Amniotic stem cell (primary cell): ENCODE measurements at places on chromosomes 1 and 21.

DNA sequence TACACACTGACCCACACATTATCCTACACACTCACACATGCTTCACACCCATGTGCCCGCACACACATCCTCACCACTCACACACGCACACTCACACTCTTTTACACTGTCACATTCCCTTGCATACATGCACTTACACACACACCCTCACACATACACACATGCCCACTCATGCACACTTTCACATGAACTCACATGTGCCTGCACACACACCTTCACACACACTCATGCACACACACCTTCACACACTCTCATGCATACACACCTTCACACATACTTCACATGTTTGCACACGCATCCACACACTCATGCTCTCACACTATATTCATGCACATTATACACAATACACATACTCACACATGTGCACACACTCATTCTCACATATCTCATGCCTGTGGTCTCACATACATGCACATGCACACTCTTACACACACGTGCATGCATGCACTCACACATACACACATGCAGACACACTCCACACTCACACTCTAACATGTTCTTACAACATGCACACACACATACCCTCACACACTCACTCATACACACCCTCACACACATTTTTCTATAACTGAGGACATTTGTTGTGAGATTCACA, 42.3 kb downstream of the RXRG start:
- DNase-seq = no peak

GRCh38 chr1:111139324-111139955, 453 bp downstream of the DRAM2 start:
- DNase-seq = no peak

DNA sequence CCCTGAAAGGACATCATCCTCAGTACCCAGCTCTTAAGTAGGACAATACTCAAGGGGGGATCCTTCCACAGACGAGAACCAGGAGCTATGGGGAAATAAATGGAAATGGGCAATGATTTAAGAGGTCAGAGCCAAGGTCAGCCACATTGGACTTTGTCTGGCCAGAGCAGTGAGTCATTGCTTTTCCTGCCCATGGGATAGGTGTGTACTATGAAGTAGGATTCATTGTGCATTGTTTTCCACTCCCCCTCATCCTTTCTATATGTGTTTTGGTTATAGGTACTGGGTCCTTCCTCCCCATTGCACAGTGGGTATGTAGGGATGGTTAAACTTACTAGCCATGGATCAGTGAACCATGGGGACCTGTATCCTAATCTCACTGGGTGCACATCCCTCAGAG, 328.9 kb upstream of the USP25 start:
- DNase-seq = no peak

- DNase-seq = no peak
Measured at GRCh38 chr1:162236201-162236600, 140.5 kb downstream of the SPATA46 start.

DNA sequence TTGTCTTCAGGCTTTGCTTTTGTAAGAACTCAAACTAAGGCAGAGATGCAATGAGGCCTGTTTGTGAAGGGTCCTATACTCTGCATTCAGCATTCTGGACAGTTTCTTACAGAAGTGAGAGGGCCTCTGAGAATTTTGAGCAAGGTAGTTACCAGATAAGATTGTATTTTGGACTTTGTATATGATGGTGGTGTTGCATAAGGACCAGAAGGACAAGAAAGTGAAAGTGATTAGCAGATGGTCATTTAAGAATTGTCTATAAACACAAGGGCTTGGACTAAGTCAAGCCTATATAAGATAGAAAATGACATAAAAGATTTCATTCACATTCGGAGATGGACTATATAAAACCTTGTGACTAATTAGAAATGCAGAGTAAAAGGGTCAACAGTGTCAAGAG, 537.0 kb downstream of the PTBP2 start:
- no peak for DNase-seq

DNA sequence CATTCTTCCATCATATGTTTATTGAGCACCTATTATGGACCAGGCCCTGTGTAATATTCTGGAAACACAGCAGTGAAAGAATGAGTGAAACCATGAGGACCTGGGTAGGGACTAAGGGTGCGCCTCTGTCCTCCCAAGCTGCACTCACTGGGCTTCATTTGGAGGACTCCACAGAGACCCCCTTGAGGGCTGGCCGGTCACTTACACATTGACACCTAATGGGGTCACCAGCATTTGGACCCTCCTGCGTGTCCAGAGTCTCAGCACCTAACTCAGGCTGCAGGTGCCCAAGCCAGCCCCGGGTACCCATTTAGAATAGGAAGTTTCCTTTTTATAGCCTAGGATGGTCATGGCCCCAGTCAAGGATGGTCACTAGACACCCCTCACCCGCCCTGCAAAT, 2.8 kb upstream of the FNDC5 start:
- no peak for DNase-seq

GRCh38 chr1:114342376-114342775, 168.6 kb downstream of the TRIM33 start:
- DNase-seq = no peak

GRCh38 chr1:16367968-16368890, 1.2 kb downstream of the SZRD1 start:
- DNase-seq = no peak

GRCh38 chr1:207904391-207904790, 6.5 kb downstream of the CD34 start:
- DNase-seq = no peak

DNA sequence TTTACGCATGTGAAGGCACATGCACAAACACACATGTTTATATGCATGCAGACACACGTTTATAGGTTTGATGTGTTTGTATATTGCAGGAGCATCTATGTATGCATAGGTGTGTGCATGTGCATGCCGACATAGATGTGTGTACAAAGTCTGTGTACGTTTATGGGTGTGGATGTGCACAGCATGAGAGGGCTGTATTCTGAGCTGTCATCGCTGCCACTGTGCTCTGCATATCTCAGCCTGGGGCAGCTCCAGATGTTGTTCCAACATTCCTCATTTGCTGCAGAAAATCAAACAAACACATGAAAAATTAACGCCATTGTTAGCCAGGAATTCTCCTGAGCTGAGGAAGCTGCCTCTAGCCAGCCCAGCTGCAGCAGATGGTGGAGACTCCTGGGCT, 132.3 kb upstream of the CSF3R start:
- DNase-seq = no peak

DNA sequence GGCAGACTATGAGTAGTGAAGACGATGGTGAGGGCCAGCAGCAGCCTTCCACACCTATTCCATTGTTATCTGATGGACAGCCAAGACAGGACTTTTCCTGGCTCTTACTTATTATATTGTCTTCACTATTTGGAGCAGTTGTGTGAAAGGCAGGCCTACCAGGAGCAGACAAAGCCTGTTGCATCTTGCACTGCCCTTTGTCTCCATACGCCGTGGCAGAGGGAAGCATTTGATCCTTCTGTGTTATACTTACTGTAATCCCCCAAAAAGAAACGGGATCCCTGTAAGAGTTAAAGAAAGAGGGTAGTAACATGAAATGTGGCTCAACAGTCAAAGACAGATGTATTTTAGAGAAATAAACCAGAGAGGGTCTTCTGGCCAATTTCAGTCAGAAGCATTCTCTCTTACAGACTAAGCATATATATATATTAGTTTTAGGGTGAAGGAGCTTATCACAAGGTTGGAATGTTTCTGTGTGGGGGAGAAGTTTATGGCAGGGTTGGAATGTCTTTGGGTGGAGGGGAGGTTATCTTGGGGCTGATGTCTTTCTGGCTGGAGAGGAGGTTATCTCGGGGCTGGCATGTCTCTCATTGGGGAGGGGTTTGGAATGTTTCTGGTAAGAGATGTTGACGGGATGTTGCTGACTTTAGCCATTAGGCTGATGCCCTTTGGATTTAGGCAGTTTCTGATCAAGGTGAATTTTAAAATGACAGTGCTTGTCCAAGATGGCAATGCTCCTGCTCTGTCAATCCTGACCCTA, 23.4 kb upstream of the HSD3B1 start:
- no peak for DNase-seq

- no peak for DNase-seq
Measured at GRCh38 chr1:243465738-243466137, 209.9 kb downstream of the SDCCAG8 start.

- no peak for DNase-seq
Measured at GRCh38 chr1:233505130-233505529, 108.8 kb upstream of the KCNK1 start.

GRCh38 chr1:183638649-183639387, 3.2 kb upstream of the ARPC5 start:
- DNase-seq = no peak

- no peak for DNase-seq
Measured at GRCh38 chr1:31665234-31665878, 20.7 kb upstream of the PEF1 start.

DNA sequence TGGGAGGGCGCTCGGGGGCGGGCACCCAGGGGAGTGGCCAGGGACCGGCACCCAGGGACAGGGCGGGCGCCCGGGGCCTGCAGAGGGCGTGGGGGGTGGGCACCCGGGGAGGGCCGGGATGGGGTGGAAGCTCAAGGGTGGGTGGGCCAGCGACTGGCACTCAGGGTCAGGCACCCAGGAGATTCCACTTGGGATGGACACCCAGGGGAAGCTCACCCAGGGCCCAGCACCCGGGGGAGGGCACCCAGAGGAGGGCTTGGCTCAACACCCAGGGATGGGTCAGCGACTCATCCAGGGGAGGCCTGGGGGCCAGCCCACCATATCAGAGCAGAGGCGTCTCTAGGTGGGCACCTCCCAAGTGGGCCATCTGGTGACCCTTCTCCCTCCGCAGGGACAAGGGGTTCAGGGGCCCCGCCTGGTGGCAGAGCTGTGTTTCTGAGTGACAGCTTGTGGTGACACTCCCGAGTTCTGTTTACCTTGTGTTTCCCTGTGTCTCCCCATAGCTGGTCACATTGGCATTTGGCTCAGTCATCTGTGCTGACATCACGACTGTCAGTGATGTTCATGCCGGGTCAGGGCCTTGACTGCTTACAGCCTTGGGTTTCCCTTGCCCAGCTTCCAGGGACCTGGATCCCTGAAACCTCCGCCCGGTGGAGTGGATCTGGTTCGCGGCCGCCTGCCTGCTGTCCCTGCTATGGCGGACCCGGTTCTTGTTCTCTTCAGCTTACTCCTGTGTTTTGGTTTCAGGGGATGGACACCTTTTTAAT, 749 bp downstream of the IBA57 start:
- peak; percentile 37 for DNase-seq

DNA sequence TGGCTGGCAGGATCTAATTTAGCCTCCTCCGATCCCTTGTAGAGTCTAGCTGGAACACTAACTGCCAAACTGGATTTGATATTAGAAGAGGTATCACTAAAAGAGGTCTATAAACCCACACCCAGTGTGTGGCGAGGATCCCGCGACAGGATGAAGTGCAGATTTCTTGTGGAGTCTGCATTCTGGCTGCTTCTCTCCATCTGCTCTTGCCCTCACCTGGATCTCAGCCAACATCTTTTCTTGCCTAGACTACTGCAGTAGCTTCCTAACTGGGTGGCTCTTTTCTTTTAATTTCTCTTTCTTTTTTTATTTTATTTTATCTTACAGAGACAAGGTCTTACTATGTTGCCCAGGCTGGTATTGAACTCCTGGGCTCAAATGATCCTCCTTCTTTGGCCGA, 48.9 kb upstream of the CAPZB start:
- DNase-seq = no peak

- no peak for DNase-seq
Measured at GRCh38 chr1:110170766-110171733, 20.8 kb downstream of the SLC6A17 start.

- DNase-seq = no peak
Measured at GRCh38 chr21:37342046-37342632, 24.4 kb upstream of the DYRK1A start.

- no peak for DNase-seq
Measured at GRCh38 chr1:207145401-207146058, 41.5 kb downstream of the C4BPA start.

- DNase-seq = no peak
Measured at GRCh38 chr1:234763910-234764309, 153.9 kb upstream of the IRF2BP2 start.

- DNase-seq = no peak
Measured at GRCh38 chr1:116167625-116168276, 56.6 kb downstream of the MAB21L3 start.

DNA sequence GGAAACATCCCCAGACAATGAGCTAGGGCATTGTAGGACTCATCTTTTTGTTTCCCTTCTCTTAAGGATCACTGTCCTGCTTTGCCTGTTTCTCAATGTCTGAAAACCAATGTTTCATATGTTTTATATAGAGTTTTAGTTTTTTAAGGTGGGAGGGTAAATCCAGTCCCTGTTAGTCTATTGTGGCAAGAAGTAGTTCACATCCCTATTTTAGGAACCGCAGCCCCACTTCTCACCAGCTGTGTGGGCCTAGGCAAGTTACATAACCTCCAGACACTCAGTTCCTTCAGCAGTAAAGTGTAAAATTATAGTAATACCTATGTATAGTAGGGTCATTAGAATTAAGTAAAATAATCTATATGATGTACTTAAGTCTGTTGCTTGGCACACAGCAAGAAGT, 105.8 kb upstream of the WLS start:
- DNase-seq = no peak

DNA sequence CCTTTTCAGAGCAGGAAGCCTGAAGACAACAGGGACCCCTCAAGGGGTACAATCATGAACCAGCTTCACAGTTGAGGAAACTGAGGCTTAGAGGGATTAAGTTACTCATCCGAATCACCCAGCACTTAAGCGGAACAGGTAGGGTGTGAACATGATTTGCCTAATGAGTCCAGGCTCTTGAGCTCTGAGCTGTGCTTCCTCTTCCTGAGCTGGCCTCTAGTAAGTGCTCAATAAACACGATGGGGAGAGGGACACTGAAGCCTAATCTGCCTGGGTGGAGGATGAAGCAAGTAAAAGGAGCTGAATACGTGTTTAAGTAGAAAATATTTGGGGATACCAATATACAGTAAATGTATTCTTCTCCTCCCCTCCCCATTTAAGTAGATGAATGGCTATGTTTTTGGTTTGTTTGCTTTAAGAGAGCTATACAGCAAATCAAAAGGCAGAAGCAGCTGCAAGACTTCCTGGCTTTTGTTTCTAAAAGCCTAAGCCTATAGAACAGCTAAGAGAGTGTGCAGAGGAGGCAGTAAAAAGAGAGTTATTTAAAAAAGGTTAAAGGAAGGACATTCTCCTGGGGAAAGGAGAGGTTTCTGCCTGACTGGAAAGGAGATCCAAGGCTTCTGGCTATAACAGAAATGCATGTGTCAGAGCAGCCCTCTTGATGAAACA, 20.5 kb downstream of the STPG1 start:
- DNase-seq = no peak

DNA sequence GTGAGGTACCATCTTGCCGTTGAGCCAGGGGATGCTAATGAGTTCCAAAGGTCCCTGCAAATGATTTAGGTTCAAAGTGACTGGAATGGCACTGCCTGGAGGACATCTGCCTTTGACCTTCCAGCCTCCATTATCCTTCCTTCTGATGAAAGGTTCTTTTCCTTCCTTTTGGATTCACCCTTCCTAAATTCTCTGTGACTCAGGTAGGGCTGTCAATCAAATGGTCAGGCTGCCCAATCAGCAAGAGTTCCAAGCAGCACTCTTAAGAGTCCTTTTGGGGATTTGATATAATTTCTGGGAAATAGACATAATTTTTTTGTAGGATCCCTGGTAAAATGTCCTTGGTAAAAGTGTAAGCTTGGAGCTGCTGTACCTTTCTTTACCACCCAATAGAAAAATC, 58.8 kb upstream of the LMO4 start:
- no peak for DNase-seq
